Astrocyte of the hippocampus (primary cell): ENCODE measurements at places on chromosomes 1 and 21.
A peak's percentile ranks its signal among the peaks of the same experiment; 100 is the strongest.

DNA sequence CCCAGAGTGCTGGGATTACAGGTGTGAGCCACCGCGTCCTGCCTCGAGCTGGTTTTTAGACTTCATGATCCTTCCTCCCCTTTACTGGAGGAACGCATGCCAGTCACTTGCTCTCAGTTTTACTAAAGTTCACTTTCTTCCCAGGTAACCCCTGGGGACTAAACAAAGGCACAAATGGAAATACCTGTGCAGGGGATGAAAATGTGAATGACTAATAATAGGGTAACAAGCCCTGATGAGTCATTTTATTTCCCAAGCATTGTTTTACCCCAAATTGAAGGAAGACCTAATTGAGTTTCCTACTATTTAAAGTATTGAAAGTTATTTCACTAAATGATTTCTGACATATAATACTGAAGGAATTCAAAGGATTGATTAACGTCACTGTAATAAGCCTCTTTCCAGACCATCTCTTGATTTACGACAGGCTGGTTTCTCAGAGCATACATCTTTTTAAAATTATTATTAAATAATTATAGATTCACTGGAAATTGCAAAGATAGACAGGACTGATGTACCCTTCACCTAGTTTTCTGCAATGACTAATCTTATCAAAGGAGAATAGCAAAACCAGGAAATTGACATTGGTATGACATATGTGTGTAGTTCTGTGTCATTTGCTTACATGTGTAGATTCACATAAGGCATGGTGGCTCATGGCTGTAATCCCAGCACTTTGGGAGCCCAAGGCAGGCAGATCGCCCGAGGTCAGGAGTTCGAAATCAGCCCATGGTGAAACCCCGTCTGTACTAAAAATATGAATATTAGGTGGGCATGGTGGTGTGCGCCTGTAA lies 53.2 kb upstream of the SOD1 start:
- DNase-seq: no peak

GRCh38 chr1:232273011-232273410 lies 356.9 kb downstream of the SIPA1L2 start:
- DNase-seq: no peak

- DNase-seq: peak; percentile 46
Measured at GRCh38 chr1:46288485-46289133, 14.8 kb downstream of the LRRC41 start.

DNA sequence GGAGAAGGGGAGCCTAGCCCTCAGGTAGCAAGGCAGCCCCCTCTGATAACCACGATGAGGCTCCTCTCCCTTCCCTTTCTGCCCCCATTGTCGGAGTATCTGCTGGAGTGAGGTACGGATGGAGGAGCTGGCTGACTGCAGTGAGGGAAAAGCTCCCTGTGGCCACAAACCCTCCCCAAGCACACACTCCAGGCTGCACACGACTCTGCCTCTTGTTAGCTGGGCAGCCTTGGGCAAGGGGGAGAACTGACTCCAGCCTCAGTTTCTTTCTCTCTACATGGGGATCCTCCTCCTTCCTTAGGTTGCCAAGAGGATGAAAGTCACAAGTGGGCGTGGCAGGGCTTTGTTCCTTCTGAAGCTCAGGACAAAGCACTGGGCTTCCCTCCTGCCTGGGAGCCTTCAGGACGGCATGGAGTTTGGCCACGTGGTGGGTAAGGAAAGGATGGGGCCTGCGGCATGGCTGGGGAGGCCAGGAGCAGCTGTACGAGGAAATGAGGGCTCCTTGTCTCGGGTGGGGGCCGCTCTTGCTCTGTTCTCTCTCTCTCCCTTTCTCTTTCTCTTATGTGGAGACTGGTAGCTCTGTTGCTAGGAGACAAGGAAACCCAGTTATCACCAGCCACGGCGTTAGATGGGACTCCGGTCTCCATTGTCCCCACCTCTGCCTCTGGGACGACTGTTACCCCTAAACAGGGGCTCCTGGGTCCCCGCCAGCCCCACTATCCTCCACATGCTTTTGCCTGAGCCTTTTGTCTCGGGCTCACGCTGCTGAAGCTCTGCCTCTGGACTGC lies 39.7 kb downstream of the LRP8 start:
- peak; percentile 32 for DNase-seq

DNA sequence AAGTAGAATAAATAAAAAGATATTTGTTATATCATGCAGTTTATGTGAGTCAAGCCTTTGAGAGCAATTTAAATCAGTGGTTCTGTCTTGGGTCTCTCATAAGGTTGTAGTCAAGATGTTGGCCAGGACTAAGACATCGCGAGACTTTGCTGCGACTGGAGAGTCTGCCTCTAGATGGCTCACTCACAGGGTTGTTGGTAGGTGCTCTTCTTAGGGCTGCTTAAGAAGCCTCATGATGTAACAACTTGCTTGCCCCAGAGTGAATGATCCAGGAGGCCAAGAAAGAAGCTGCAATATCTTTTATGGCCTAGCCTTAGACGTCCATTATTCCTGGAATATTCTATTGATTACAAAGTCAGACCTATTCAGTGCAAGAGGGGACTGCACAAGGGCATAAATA lies 73.1 kb upstream of the CACHD1 start:
- no peak for DNase-seq

DNA sequence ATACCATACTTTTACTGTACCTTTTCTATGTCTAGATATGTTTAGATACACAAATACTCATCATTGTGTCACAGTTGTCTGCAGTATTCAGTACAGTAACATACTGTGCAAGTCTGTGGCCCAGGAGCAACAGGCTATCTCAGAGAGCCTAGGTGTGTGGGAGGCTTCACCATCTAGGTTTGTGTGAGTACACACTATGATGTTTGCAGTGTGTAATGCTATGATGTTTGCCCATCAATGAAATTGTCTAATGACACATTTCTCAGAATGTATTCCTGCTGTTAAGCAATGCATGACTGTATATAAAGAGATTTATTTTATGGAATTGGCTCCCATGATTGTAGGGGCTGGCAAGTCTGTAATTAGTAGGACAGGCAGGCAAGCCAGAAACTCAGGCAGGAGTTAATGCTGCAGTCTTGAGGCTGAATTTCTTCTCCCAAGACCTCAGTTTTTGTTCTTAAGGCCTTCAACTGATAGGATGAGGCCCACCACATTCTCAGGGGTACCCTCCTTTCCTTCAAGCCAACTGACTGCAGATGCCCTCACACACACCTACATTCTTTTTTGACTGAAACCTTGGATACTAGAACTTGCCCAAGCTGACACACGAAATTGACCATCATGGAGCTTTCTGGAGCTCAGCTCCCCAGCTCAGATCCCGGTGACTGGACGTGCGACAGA lies 7.7 kb upstream of the AGTRAP start:
- DNase-seq: no peak

GRCh38 chr1:52234708-52235107 lies 92.8 kb downstream of the ZFYVE9 start:
- DNase-seq: no peak

GRCh38 chr1:22687191-22687590 lies 23.4 kb upstream of the EPHB2 start:
- DNase-seq: no peak

DNA sequence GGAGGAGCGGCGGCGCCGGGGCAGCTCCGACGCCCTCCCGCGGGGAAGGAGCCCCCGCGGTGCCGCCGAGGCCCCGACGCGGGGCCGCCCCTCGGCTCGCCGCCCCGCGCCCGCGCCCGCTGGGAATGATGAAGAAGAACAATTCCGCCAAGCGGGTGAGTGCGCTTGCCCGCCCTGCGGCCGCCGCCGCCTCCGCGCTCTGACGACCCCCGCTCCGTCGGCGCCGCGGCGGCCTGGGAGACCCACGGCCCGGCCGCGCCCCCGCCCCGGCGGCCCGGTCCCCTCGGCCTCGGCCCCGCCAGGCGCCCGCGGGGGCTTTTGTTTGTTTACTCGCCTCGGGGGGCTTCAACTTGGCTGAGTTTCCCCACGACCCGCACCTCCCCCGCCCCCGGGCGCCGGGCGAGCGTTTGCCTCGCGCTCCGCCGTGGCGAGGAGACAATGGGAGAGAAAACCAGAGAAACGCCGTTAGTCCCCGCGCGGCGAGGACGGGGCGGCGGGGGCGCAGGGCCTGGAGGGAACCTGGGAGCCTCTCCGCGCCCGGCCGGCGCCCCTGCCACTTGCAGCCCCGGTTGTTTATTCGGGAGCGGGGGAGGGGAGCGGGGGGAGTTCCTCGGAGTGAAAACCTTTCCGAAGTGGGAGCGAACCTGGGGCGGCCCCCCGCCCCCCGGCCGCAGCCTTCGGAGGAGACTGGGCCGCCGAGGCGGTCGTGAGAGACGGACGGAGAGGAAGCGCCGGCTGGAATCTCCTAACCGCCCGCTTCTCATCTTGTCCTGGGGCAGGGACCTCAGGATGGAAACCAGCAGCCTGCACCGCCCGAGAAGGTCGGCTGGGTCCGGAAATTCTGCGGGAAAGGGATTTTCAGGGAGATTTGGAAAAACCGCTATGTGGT lies 661 bp downstream of the PLEKHO1 start:
- peak; percentile 53 for DNase-seq

DNA sequence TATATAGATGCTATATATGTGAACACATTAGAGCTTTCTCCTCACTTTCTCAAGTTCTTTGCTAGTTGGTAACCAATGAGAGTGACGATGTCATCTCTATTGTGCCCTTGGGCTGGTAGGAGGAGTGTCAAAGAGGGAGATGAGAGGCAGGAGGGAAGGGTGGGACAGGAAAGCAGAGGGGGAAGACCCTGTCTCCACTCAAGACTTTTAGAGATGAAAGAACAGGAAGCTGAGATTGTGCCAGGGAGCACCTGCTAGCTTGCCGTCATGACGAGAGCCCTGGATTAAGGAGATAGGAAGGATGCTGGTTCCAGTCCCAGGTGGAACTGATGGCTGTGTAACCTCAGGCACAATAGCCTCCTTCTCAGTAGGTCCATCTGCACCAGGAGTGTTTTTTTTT lies 16.7 kb downstream of the CNR2 start:
- DNase-seq: no peak

- peak; percentile 80 for DNase-seq
Measured at GRCh38 chr1:44485229-44485933, 80.3 kb downstream of the RNF220 start.

- no peak for DNase-seq
Measured at GRCh38 chr1:81585371-81585770, 215.4 kb upstream of the ADGRL2 start.
